ENCODE measurements at places on chromosomes 12 and 14. TPM values are rescaled to one million over a fixed set of nuclear protein-coding genes. Genes with fewer than 3 reads are reported as not detected.

DNA sequence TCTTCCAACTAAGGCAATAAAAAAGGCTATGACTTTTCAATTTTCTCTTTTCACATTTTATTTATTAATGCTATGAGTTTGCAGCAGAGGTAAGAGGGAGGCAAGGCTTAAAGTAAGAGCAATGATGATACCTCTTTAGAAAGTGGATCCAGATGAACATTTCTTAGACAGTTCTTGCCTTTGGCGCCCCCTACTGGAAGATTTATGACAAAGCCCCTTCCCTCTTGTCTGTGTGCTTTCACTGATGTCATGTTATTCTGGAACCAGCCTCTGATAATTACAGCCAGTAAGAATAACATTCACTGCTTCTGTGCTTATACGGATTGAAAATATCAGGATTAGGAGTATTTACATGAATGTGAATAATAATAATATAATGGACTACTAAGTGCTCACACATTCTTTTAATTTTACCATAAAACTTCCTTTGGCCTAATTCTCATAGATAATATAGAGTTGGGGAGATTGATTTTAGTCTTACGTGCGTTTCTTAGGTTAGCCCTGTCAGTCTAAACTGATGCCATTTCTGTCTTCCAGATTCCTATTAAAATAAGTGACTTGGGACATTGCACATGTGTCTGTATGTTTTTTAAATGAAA, 1929.9 kb upstream of the SEL1L start:
- DNase-seq: no peak

- no peak for DNase-seq
These were observed 9.9 kb downstream of the GPHB5 start for GRCh38 chr14:63308723-63309317.

GRCh38 chr14:50447461-50447860, 50.8 kb upstream of the CDKL1 start:
- no peak for DNase-seq

DNA sequence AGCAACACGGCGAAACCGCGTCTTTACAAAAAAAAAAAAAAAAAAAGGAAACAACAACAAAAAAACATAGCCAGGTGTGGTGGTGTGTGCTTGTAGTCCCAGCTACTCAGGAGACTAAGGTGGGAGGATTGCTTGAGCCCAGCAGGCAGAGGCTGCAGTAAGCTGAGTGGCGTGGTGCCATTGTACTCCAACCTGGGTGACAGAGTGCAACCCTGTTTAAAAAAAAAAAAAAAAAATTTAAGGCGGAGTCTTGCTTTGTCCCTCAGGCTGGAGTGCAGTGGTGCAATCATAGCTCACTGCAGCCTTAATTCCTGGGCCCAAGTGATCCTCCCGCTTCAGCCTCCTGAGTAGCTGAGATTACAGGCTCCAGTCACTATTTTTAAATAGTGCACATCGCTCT, 18.2 kb upstream of the FIGNL2 start:
- no peak for DNase-seq

- DNase-seq: no peak
These were observed 64.9 kb downstream of the SPRING1 start for GRCh38 chr12:116672842-116673516.

SRRM4 gene
- 11.8 TPM for total RNA-seq

GRCh38 chr14:93092606-93093556, 22.8 kb downstream of the ITPK1 start:
- no peak for DNase-seq

GRCh38 chr12:2347137-2347843, 294.5 kb downstream of the CACNA1C start:
- no peak for DNase-seq

GRCh38 chr12:103632554-103633216, 45.6 kb downstream of the STAB2 start:
- DNase-seq: no peak

DNA sequence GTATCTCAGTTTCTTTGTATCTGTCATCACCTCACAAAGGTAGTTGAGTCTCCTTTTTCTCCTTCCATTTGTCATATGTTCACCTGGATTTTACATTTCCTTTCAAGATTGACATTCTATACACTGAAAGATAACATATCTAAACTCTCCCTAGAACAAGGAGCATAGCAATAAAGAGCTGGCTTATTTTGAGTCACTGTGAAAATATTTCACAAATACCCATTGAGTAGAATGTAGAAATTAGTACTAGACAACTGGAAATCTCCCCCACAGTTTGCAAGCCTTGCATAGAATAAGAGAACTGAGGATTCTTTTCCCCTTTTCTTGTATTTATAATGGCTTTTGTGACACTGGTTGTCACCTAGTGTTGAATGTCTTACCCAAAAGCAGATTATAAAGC, 111.2 kb downstream of the KICS2 start:
- DNase-seq: no peak

- no peak for DNase-seq
These were observed 7.2 kb upstream of the MYL2 start for GRCh38 chr12:110927546-110927945.

DNA sequence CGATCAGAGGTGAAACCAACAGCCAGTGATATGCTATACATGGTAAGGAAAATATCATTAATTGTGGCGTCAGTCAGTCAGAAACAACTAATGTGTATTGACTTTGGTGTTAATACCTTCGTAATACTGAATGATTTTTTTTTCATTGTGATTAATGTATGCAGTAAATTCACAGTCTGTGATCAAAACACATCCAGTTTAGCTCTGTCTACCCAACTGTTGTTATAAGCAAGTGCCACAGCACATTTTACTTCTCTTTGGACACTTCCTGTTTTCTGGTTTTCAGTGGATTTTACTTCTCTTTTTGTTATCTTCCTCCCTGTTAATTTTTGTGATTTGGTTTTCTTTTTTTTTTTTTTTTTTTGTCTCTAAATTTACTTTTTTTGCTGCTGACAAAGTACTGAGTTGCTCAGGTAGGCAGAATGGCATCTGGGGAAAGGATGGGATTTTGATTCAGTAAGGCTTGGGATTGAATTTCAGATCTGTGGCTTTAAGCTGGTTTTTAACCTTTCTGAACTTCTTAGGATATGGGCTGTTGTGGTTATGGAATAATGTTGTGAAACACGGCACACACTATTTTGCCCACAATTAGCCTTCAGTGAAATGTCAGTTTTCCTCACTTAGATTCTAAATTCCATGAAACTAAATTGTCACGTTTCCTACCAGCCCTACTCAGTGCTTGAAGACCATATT, 604 bp downstream of the GLIPR1 start:
- no peak for DNase-seq

DNA sequence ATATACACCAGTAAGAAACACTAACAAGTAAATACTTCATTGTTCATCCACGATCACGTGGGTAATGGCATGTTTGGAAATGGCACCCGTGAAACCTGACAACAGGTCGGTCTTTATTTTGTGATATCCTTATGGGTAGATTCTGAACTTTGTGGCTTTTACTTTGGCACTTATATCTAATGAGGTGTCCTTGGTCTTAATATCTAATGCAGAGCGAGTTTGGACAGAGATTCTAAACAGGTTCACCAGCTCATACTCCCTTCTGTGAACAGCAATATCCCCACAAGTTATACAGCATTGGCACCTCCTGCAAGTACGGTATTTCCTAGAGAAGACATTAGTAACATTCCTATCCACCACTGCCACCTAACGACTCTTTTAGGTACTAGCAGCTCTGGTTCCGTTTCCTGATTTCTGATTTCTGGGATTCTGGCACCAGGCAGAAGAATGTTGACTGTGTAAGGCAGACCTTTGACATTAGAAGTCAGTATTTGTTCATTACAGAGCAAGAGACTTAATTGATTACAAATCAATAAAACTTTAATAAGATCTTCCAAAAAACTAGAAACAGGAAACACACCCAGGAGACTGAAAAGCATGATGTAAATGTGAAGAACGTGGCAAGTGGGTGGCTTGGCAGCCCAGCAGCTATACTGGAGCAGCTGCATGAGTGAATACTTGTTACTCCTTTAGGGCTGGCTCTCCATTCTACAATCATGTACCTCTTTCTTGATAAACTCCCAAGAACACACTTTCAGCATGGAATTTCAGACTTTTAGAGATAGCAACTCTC, 2.5 kb downstream of the ANG start:
- peak; percentile 75 for DNase-seq

GRCh38 chr12:56267443-56268071, 815 bp downstream of the COQ10A start:
- peak; percentile 25 for DNase-seq

- no peak for DNase-seq
These were observed 1.7 kb downstream of the FAIM2 start for GRCh38 chr12:49901986-49902385.

ITGB7 gene
- not detected for total RNA-seq

All from cerebellum (tissue), 4 donors.